ENCODE measurements at places on chromosomes 3 and 15.

DNA sequence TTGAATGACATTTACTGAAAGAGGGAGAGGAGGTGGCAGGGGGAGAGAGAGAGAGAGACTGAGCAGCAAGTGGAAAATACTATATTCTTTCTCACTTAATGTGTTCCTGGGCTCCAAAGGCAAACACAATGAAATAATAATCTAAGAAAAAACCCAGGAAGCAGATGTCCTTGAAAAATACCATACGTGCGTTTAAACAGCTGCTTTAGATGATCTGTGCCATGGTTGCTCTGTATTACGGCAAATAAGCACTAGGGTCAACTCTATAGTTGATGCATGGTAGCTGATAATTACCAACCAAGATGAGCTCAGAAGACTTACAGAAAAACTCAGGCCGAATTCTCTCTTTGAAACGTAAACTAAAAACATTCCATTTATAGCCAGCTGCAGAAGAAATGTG, 410.3 kb upstream of the TBL1XR1 start:
- DNase-seq: no peak

GRCh38 chr15:69346112-69346511, 47.4 kb downstream of the PAQR5 start:
- DNase-seq: no peak

- DNase-seq: no peak
Observed at GRCh38 chr3:78926523-78926922, 841.3 kb downstream of the ROBO1 start.

DNA sequence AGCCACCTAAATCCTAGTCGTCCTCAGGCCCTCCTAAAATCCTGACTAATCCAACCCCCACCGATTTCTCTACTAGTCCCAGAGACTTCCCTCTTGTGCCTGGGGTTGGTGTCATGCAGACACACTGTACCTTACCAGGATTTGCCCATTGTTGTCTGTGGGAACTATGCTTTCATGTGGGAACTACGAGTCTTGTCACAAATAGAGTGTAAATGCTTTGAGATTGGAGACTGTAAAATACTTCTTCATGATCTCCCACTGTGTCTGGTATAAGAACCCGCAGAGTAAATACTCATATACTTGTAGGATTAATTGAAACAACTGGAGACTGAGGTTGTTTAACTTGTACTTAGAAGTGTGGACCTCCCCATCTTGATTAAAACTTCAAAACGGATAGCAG, 11.2 kb downstream of the B3GNT5 start:
- DNase-seq: no peak

DNA sequence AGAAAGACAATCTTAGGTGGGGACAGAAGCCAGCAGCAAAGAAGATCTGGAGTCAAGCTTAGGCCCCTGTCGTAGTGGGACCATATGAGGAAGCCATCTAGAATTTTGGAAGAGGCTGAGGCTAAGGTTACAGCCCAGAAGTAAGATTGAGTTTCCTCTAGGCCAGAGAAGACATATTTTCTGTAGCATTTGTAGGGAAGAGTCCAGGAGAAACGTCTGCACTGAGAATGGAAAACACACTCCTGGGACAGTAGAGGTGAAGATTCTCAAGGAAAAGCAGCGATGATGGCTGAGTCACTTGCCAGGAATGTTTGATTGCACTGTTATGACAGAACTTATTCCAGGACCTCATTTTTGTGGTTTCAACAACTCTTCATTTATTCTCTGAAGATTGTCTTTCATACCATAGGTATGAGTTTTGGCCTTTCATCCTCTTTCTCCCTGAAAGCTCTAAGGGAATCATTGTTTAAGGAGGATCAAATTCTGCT, 107.2 kb downstream of the GTPBP8 start:
- no peak for DNase-seq

DNA sequence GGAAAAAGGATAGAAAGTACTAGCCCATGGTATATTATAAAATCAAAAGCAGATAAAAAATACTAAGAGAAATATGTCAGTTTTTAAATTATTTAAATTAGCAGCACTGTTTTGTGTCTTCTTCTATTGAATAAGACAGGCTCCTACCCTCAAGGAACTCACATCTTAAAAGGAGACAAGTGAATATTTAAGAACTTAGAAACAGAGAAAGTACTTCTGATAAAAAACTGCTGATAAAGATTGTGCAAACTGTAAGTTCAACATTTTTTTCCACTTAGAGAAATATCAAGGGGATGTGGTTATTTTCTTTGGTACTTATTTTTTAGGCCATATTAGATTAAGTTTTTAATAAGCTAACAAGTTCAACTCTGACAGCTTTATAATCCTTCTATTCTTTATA, 3.0 kb upstream of the ANKRD28 start:
- DNase-seq: no peak

GRCh38 chr3:134214239-134214638, 36.4 kb downstream of the RYK start:
- DNase-seq: no peak

GRCh38 chr15:28979208-28979841, 93.6 kb downstream of the APBA2 start:
- DNase-seq: no peak

GRCh38 chr15:89633585-89633984, 21.7 kb downstream of the KIF7 start:
- no peak for DNase-seq

DNA sequence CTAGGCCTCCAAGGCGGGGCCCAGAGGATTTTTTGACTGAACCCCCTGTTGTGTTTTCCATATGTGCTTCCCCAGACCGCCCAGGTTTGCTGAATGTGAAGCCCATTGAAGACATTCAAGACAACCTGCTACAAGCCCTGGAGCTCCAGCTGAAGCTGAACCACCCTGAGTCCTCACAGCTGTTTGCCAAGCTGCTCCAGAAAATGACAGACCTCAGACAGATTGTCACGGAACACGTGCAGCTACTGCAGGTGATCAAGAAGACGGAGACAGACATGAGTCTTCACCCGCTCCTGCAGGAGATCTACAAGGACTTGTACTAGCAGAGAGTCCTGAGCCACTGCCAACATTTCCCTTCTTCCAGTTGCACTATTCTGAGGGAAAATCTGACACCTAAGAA, 50.5 kb upstream of the TSEN2 start:
- DNase-seq: no peak

- DNase-seq: no peak
Observed at GRCh38 chr3:79268422-79268821, 499.4 kb downstream of the ROBO1 start.

- no peak for DNase-seq
Observed at GRCh38 chr3:125145751-125146475, 66.6 kb downstream of the SLC12A8 start.

- DNase-seq: no peak
Observed at GRCh38 chr3:43957553-43957952, 266.8 kb downstream of the ABHD5 start.

GRCh38 chr3:25557694-25558093, 107.0 kb downstream of the TOP2B start:
- no peak for DNase-seq

- no peak for DNase-seq
Observed at GRCh38 chr3:62172199-62172598, 201.2 kb downstream of the FEZF2 start.

- no peak for DNase-seq
Observed at GRCh38 chr15:58403581-58403980, 28.2 kb upstream of the LIPC start.

DNA sequence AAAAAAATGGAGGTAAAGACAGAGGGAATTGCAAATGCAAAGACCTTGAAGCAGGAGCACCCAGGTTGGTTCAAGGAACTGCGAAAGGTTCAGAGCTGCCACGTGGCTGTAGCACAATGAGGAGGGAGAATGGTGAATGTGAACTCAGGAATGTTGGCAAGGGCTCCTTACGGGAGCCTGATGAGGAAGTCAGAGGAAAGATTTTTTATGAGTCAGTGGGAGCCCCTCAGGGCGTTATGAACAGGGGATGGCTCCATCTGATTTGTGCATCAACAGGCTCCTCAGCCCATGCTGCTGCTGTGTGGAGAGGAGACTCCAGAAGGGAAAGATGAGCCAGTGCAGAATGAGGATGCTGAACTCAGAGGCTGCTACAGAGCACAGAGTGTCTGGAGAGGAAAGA, 194.4 kb downstream of the ARRDC4 start:
- no peak for DNase-seq

DNA sequence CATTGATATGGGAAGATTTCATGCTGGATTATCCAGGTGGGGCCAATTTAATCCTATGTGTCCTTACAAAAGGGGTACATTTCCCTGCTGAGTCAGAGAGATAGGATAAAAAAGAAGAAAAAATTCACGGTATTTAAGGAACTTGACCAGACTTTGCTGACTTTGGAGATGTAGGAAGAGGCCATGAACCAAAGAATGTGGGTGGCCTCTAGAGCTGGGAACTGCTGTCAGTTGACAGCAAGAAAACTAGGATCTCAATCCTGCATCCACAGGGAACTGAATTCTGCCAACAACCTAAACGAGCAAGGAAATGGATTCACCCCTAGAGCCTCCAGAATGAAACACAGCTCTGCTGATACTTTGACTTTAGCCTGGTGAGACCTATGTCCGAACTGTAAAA, 148.1 kb upstream of the SLC24A5 start:
- DNase-seq: no peak

DNA sequence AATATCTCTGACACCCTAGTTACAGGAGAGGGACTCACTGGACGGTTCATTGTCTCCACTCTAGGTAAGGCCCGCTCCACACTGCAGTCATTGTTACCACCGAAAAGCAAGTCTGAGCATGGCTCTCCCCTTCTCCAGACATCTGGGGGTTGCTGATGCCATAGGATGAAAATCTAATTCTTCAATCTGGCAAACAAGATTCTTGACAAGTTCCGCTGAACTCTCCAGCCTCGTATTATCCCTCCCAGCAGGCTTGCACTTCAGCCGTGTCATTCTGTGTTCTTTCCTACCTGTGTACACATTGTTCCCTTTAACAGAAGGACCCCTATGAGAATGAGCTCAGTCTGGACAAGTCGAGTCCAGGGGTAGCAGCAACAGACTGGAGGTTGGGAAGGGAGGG, 152.3 kb upstream of the NR2E3 start:
- no peak for DNase-seq

DNA sequence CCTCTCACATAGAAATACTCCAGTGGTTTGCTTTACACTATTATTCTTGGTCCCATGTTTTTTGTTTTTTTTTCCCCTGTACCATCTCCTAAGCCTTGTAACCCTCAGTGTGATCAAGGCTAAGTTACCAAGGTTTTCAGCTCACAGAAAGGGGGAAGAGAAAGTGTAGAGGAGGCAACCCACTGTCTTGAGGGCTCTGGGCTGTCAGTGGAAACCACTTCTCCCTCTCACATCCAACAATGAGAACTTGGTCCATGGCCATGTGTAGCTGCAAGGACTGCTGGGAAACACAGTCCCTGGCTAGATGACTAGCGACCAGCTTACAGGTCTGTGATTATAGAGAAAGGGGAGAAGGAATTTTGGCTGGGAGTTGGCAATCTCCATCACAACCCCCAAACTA, 30.3 kb downstream of the GPD1L start:
- no peak for DNase-seq

- DNase-seq: no peak
Observed at GRCh38 chr3:150867434-150867833, 37.8 kb downstream of the MINDY4B start.

DNA sequence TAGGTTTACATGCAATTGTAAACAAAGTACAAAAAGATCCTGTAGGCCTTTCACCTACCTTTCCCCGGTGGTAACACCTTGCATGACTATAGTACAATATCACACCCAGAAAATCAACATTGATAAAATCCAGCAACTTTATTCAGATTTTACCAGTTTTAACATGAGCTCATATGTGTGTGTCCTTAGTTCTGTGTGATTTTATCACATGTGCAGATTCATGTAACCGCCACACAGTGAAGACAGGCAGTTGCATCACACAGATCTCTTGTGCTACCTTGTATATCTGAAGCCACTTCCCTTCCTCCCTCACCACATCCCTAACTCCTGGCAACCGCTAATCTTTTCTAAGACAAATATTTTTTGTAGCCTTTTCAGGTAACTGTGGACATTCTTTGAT, 183.5 kb upstream of the C2CD4B start:
- no peak for DNase-seq

GRCh38 chr15:90013503-90013937, 12.4 kb downstream of the ZNF710 start:
- no peak for DNase-seq

DNA sequence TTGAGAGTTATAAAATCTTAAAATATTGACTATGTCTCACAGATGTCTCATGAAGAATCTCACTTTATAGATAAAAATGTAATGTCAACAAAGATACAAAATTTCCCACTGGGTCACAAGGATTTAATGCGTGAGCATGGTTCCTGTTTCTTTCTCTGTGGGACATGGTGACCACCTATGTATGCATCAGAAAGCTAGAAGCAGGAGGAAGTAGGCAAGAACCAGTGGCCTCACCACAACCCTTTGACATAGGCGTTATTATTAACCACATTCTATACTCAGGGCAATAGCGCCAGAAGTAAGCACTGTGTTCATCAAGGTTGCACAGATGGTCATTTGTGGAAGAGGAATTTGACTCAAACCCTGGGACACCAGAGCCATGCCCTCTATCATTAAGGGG, 11.7 kb upstream of the ADAMTS17 start:
- DNase-seq: no peak

GRCh38 chr3:102163039-102163817, 271.6 kb upstream of the ZPLD1 start:
- DNase-seq: peak; percentile 74

DNA sequence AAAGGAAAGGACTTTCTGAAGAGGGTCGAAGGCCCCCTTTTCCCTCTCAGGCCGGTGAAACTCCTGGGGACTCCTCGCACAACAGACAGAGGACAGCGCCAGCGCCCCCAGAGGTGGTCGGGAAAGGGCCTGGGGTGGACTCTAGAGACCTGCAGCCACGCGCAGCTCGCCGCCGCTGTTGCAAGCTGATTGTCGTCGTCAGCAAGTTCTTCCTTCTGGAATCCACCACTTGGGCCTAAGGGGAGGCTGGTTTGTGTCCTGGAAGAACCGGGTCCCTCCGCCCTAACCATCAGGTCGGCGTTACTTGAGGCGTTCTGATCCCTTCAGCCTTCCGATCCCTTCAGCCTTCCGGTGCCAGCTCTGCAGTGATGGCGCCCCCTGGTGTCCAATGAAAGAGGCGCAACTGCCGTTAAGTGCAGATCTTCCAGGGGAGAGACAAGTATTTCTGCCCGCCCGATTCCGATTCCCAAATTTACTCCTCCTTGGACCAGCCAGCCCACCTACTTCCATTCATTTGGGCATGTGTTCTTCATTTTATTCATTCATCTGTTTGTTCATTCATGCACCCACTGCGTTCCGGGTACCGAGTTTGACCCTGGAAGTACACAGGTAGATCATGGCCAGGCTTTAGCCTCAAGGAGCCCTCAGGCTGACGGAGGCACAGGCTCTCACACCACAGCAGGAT, 77.2 kb upstream of the SLC6A11 start:
- no peak for DNase-seq

GRCh38 chr15:27831384-27832236, 267.5 kb downstream of the OCA2 start:
- no peak for DNase-seq

GRCh38 chr3:133745981-133746711, at the start of gene TF:
TF (plus strand) TSS chr3:133746393; CDS start chr3:133746441, 48 bp downstream.
- no peak for DNase-seq

DNA sequence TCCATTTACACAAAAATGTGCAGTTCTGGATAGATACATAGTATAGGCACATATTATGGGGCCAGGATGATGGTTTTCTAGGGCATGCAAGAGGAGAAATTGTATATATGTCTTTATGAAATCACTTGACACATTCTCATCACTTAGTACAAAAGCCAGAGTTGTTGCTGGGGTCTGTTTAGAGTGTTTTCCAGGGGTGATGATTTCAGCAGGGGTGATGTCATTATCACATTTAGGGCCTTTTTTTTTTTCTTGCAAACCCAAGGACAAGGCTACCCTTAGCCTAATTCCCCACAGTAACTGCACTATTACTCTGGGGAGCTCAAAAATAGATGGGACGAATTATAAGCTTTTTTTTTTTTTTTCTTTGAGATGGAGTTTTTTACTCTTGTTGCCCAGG, 3.6 kb downstream of the ZNF589 start:
- no peak for DNase-seq
